KBM-7 (cell line): ENCODE measurements at places on chromosomes 16 and 17.

DNA sequence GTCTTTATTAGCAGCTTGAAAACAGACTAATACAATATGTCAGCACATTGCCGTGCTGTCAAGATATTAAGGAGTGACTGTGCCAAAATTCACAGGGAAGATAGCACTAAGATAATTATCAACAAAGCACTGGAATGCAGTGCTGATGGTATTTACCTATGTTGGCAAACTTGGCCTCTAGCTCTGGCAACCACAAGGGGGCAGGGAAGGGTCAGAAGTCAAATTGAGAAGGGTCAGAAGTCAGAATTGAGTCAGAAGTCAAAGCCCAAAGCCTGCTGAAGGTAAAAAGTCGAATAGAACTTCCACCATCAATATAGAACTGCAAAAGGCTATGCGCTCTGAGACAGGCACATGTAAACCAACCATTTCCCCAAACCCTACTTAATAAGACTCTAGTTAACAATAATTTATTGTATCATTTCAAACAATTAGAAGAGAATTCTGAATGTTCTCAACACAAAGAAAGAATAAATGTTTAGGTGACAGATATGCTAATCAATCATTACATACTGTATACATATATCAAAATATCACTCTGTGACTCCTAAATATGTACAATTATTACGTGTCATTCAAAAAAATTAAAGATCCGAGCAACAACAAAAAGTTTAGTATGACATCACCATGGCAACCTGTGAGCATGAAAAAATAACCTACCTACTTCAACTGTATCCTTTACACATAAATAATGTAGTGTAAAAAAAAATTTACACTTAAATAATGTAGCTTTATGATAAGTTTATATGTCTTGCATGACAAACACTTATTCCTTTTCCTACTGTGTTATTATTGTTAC is 916.1 kb downstream of the KCNJ2 start:
- DNase-seq = peak; percentile 26

- peak; percentile 96 for DNase-seq
Measured at GRCh38 chr16:23064639-23065038, 84.6 kb downstream of the USP31 start.

- DNase-seq = no peak
Measured at GRCh38 chr17:21166595-21167210, 39.9 kb downstream of the DHRS7B start.

DNA sequence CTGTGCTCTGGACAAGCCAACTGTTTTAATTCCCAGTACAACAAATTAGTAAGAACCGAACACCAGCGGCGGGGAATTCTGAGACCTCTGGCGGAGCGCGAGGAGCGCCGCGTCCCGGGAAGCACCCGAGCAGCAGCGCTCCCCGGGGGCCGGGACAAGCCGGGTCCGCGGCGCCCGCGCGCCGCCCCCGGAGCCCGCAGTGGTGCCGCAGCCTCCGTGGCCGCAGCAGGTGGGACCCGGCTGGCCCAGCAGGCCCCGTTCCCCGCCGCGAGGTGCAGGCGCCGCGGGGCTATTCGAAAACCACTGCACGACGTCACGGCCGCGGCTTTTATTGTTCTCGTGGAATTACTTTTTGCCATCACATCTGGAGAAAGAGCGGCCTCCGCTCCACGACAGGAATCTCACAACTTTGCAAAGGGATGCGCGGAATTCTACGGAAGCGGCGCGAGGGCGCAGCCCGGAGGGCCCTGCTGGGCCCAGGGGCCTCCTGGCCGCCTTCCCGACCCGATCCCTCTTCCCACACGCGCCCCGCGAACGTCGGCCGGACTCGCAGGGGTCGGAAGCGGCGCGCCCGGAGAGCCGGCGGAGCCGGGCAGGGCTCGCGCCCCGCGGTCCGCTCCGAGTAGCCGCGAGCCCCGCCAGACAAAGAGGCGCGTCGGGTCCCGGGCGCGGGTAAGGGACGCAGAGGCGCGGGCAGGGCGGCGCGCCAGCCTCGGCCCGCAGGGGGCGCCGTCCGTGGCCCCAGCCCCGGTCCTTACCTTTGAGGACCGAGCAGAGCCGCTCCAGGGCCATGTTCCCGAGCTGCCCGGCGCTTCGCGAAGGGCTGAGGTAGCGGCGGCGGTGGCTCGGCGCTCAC is 696 bp downstream of the NETO2 start:
- peak; percentile 88 for DNase-seq

DNA sequence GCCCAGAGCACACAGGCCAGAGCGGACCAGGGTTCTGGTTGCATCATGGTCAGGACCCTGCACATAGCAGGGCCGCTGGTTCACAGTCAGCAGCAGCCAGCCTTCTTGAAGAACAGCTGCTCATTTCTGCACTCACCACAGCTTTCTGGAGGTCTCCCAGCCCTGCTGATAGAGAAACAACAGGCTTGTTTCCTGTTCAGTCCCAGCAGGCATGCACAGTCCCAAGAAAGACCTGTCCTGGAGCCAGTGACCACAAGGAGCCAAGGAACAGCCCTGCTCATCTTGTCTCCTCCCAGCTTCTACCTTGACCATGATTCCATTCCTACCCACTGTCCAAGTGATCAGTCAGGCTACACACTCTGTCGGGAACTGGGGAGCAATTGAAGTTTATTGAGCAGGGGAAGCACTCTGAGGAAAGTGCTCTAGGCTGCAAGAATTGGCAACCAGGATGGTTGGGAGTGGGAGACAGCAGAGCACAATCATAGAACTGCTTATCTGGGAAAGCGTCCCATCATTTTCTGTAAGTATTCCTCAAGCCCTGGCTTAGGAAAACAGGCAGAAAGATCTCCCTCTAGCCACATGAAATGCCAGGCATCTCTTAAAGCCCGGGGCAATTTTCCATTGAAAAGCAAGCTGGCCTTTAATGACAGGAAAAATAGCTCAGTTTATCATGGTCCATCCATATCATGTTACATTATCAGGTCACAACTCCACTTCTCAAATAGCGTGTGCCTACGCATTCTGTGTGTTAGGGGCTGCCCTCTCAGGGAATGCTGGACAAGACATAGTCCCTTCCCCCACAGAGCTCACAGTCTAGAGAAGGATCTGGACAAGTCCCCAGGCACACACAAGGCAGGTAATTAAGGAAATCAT is 155.4 kb upstream of the FOXF1 start:
- no peak for DNase-seq

- no peak for DNase-seq
Measured at GRCh38 chr17:17809531-17810083, 27.2 kb downstream of the SREBF1 start.

GRCh38 chr16:67514382-67514828 is 14.2 kb upstream of the RIPOR1 start:
- peak; percentile 90 for DNase-seq

GRCh38 chr17:32875923-32876416 is 954 bp downstream of the MYO1D start:
- DNase-seq = no peak

GRCh38 chr16:5971924-5972323 is 874.3 kb upstream of the EEF2KMT start:
- no peak for DNase-seq

DNA sequence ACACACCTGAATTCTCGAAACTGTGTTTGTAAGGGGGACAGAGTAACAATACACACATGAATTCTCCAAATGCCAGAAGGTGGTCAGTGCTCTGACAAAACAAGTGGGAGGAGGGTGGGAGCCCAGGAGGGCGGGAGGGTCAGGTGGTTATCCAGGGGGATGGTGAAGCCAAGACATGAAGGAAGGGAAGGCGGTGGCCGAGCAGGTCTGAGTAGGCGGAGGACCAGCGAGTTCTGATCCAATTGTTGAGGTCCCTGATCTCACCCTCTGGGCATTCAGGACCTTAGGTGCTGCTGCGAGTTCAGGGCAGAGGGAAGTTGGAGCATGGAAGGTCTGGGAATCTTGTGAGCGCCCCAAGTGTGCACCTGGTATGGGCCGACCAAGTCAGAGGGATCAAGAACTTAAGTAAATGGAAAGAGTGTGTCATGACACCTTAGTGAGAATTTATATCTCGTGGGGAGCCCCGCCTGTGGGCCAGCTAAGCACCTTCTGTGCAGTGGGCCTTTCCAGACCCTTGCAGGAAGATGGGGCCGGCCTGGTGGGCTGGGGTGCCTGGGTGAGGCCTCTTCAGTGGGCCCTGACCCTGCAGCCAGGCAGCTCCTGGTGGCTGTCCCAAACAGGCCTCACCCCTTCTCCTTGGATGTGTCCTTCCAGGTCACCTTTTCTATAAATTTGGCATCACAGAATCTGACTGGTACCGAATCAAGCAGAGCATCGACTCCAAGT is 86.1 kb downstream of the NPIPB11 start:
- no peak for DNase-seq

- no peak for DNase-seq
Measured at GRCh38 chr17:12773153-12773552, 16.1 kb upstream of the ARHGAP44 start.

DNA sequence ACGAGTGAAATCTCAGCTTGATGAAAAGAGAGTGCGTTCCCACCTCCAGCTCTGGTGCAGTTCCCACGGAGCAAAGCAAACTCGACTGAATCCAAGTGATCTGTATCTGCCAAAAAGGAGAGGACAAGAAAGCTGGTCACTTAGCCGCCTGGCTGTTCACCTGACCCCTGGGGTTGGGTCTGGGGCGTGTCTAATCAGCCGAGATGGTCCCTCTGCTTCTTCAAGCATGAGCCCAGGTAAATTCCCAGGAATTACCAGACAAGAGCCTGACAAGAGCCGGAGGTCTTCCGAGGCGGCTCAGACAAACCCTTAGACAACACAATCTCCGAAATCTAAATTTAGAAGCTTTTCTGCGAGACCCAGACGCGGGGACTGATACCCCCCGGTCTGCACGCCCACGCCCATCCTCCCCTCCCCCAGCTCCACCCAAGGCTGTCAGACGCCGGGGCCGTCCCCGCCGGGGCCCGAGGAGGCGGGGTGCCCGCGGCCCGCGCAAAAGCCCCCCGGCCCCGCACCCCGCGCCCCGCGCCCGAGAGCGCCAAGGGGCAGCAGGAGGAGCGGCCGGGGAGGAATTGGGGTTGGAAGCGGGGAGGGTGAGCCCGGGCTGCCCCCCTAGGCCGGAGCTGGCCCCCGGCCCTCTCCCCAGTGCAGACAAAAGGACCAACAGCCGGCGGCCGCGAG is 674 bp downstream of the ZNF821 start:
- DNase-seq = peak; percentile 37

- no peak for DNase-seq
Measured at GRCh38 chr17:78559749-78560368, 17.3 kb downstream of the DNAH17 start.

DNA sequence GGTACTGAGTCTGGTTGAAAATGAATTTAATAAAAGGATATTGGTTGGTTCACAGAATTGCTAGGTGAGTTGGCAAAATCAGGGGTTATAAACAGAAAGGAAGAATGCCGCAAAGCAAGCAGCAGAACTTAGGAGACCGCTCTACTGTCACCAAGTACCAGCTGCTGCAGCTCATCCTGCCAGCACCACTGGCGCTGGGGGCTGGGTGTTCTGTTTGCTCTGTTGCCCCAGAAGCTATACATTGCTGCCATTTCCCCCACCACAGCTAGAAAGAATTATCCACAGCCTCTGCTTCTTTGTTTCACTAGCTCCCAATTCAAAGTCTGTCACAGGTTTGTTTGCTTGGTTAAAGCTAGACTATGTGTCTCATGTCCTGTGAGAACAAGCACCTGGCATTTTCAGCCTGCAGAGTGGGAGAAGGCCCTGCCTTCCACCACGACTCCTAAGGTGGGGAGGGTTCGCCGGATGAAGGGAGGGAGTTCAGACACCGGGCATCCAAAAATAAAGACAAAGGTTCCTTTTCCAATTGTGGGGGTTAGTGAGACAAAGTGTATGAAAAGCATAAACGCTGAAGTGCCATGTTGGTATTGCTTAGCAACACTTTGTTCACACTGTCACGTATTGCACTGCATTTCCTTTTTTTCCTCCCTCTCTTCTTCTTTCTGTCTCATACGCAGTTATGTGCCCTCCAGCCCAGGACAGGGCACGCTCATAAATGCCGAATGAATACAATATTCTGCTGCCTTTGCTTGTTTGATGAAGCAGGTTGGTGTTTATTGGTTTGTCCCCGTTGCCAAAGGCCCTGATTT is 9.6 kb upstream of the CPD start:
- DNase-seq = peak; percentile 59
